CD8-positive, alpha-beta T cell (primary cell): ENCODE measurements at places on chromosomes 6 and 20. TPM values are rescaled to one million over a fixed set of nuclear protein-coding genes. Genes with fewer than 3 reads are reported as not detected.
A peak's percentile ranks its signal among the peaks of the same experiment; 100 is the strongest.

Gene TINAG
- not detected for total RNA-seq

DNA sequence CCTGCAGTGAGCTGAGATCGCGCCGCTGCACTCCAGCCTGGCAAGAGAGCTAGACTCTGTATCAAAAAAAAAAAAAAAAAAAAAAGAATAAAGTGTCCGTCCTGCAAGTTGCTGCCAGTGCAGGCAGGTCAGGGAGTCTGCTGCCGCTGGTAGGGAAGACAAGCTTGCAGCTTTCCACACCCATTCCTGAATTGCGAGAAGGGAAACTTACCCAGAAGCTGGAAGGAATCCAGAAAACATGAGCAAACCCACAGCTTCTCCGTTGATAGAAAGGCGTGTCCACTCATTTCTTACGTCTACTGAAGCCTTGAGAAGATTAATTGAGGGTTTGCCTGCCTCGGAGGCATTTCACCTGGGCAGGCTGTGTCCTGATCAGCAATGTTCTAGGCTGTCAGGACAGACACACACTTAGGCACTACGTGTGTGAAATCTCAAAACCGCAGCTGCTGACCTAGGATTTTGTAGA lies 61.6 kb upstream of the DSP start:
- DNase-seq = no peak

Gene STK35
- total RNA-seq = 17.5 TPM

GRCh38 chr6:84551797-84552196 lies 212.6 kb downstream of the TBX18 start:
- DNase-seq = no peak

Gene SLC22A23
- total RNA-seq = 4.8 TPM

Gene BTN1A1
- total RNA-seq = not detected

DNA sequence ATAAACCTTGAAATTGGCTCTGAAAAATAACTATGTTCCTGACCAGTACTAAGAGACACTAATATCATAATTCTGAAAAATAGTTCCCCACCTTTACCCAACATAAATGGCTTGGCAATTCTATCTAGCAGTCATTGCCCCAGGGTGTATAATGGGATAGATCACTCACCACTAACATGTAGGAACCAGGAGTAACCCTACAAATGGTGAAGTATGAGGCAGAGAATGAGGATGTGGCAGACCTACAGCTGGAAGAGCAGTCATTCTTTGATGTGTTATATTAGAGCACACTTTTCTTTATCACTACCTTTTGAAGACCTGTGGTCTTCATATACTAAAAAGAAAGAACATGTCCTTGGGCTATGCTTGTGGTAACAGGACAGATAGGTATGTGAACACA lies 136.5 kb upstream of the SYNDIG1 start:
- no peak for DNase-seq

GRCh38 chr6:158143700-158144099 lies 24.4 kb downstream of the SERAC1 start:
- DNase-seq = no peak

GRCh38 chr6:66161546-66162108 lies 454.6 kb upstream of the EYS start:
- no peak for DNase-seq

Gene USP49
- total RNA-seq = 1.8 TPM

Gene IPCEF1
- 33.0 TPM for total RNA-seq

GRCh38 chr6:169890901-169891300 lies 139.5 kb downstream of the ERMARD start:
- DNase-seq = no peak

Gene MAS1
- not detected for total RNA-seq

GRCh38 chr6:113879186-113880096 lies 22.3 kb downstream of the MARCKS start:
- DNase-seq = no peak

DNA sequence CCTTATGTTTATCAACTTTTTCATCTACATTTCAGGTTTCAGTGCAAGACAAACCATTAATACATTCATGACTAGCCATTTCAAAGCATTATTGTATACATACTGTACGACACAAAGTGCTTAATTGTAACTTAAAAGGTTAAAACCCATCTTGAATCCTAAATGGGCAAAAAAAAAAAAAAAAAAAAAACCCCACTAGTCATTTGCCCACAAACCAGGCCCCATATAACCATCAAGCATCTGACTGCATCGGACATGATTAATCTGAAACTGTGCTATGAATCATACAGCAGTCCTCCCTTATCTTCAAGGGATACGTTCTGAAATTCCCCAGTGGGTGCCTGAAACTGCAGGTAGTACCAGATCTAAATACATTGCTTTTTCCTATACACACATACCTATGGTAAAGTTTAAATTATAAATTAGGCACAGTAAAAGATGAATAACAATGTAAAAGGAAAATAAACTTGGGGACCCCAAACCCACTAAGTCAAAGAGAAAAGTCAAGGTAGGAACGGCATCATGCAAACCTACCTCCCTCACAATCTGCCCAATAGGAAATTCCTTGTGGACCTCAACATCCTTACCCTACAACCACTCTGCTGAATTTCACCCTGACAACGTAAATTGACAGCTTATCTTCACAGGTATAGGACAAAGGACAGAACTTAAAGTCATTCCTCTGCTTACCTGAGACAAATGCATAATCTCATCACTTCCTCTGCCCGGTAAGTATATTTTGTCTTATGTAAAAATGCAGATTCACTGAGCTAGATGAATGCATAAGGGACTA lies 14.3 kb downstream of the B4GALT5 start:
- peak; percentile 67 for DNase-seq

DNA sequence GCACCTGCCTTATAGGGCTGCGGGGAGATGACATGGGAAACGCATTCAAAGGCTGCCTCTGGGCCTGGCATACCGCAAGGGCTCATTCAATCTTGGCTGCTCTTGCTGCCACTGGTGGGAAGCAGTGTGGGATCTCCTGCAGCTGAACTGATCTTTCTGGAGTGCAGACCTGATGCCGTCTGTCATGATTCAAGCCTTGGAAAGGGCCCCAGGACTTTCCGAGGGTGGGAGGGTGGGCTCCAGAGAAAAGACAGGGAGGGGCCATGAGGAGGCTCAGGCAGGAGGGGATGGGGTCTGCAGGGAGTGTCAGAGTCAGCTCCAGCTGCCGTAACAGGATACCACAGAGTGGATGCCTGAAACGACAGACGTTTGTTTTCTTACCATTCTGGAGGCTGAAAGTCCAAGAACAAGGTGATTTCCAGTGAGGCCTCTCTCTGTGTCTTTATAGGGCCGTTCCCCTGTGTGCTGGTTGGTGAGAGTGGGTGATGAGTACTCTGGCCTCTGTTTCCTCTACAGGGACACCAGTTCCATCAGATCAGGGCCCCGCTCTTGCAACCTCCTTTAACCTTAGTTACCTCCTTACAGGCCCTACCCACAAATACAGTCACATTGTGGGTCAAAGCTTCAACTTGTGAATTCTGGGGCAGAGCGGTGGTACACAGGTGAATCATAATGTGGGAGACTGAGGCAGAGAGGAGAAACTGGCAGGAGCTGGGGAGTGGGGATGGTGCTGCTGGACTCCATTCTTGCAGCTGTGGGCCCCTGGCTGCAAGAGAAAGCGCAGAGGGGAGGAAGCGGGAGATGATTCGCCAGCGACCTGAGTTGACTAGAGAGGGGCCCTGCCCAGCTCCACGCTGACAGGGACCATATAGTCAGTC lies 148.4 kb downstream of the SYCP2 start:
- peak; percentile 34 for DNase-seq

- peak; percentile 55 for DNase-seq
These were observed 55.0 kb downstream of the GNAS start for GRCh38 chr20:58907320-58908137.

Gene NRN1
- total RNA-seq = 0.57 TPM

GRCh38 chr6:160160450-160160849 lies 38.8 kb downstream of the SLC22A1 start:
- DNase-seq = no peak

- DNase-seq = no peak
These were observed 120.9 kb downstream of the ANKRD60 start for GRCh38 chr20:58107533-58107932.

Gene MTRF1L
- 10.5 TPM for total RNA-seq

- DNase-seq = no peak
These were observed 44.5 kb downstream of the ARID1B start for GRCh38 chr6:156821707-156822106.
